ENCODE measurements at places on chromosomes 2 and 18.

- DNase-seq: peak; percentile 74
Measured at GRCh38 chr2:233422050-233422639, 67.9 kb downstream of the DGKD start.

DNA sequence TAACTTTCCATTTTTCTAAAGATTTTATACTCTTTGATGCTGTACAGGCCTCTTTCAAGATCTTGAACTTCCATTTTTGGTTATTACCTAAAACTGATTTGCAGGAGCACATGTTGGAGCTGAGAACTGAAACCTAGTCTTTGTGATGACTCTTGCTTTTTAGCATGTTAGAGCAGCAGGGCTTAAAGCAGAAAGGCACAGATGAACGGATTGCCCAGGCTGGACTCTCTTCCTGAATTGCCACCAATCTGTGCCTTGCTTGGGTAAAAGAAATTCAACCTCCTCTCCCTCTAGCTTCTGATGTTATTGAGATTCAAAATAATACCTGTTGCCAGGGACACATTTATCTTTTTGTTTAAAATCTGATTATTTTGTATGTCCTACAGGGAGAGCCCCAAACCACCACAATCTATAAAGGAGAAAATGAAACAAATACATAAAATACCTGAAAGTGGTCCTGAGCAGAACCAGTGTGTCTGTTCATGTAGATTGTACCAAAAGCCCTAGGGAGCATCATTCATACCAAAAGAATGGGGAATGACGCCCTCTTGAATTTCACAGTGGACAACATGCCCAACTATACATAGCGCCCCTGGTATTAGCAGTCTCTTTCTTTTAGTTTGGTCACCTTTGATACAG is 277.0 kb upstream of the MAP2 start:
- no peak for DNase-seq

DNA sequence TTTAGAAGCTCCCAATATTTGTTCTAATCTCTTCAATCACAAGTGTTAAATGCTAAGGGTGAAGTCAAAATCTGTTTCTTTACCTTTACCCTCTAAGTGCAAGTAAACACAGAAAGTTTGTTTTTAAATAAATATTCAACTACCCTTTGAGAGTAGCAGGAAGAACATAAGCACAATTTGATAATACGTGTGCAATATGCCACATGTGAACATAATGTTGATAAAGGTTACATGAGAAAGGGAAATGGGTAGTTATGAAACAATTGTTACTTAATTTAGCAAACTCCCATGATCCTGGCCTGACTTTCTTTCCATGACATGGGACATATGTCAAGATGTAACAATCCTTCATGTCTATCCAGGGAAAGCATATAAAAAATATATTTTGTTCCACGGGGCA is 7.1 kb downstream of the SPRED2 start:
- no peak for DNase-seq

DNA sequence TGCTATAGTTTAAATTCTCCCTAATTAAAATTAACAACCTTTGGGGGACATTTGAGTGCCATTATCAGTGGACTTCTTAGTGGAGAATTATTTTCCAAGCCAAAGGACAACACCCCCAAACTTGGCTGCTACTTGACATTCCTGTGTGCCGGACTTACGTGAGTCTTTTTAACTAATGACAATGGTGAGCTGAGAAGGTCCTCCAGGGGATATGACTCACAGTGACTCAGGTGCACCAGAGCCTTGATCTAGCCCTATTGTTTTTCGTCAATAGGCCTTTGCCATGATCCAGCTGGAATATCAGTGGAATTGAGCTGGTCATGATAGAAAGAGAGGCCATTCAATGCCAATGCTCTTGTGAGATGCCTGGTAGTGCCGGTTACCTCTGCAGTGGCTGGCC is 118.1 kb upstream of the CXCR4 start:
- DNase-seq: no peak

DNA sequence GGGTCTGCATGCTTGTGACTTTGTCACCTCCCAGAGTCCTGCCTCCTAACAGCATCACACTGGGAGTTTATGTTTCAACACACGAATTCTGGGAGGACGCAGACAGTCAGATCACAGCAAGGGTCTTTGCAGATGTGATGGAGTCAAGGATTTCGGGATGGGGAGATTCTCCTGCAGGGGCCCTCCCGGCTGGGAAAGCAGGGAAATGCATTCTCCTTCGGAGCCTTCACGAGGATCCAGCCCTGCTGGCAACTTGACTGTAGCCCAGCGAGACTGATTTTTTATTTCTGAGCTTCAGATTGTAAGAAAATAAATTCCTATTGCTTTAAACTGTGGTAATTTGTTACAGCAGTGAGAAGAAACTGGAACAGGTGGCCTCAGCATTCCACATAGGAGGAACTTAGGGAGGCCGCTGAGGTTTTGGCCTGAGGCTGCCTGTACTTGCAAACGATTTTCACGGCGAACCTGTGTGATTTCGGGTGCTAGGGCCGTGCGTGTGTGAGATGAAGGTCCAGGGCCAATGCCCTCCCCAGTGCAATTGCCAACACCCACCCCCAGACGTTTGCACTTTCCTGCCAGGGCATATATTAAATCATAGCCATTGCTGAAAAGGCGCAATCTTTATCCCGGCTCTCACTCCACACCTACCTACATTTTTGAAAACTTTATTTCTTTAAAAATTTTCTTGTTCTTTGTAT is 79.8 kb downstream of the ASB1 start:
- DNase-seq: no peak

GRCh38 chr2:69061525-69061924 is 48.5 kb downstream of the ANTXR1 start:
- DNase-seq: no peak

- peak; percentile 45 for DNase-seq
Measured at GRCh38 chr18:46481048-46481846, 175.8 kb downstream of the LOXHD1 start.

- DNase-seq: no peak
Measured at GRCh38 chr2:46098621-46099062, 198.6 kb upstream of the EPAS1 start.

DNA sequence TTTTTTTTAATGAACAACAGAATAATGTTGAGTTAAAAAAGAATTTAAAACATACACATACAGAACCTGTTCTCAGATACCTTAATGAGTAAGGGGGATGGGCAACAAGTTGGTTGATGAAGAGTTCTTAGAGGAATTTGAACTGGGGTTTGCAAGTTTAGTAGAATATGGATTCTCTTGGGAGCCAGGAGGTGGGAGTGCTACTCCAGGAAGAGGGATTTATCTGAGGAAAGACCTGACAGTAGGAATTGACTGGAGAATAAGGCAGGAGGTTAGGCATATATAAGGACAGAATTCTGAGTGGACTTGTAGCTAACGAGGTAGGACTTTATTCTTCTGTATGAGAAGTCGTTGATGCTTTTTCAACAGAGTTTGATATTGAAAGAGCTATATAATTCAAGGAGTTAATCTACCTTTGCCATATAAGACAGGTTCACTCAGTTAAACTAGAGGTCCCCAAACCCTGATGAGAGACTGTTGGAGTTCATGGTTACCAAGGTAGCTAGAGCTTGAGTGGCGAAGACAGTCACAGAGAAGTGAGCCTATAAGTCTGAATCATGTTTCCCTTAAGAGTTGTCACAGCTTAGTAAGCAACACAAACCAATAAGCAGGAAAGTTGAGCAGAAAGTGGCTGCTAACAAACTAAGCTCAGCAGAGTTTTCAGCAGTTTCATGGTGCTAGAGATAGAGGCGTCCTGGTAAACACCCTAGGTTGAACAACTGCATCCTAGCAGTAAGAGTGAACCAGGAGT is 88.2 kb downstream of the NCOA1 start:
- peak; percentile 6 for DNase-seq

DNA sequence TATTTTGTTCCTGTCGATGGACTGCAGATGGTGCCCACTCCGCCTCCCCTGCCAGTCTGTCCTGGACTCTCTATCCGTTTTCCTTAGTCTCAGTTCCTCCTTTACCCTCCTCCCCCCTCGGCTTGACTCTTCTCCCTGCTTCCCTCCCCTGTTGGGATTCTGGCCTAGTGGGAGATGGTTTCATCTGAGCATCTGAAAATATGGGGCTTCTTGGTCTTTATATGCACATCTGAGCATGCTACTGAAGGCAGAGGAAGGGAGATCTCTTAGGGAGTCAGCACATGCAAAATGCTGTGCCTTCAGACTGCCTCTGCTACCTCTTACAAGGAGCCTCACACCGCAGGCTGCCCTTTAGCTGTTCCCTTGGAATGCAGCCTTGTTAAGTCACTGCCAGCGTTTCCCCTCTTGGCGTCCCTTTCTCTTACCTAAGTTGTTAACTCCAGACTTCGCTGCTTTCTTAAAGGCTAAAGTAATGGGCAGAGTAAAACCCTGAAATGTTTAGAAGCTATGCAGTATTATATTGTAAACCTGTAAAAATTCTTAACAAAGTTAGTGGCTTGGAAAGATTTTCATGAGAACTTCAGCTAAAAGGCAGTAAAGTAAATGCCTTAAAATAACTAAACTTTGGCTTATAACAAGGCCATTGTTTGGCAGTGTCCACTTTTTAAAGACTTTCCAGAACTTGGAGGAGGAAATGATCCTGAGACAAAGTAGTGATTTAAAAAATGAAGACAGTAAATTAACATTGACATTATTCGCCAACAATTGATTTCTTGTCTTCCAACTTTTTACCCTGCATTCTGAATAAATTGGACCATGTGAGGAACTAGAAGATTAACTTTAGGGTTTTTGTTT is 49.8 kb downstream of the LDLRAD4 start:
- no peak for DNase-seq

- no peak for DNase-seq
Measured at GRCh38 chr2:223219872-223220657, 168.1 kb downstream of the KCNE4 start.

DNA sequence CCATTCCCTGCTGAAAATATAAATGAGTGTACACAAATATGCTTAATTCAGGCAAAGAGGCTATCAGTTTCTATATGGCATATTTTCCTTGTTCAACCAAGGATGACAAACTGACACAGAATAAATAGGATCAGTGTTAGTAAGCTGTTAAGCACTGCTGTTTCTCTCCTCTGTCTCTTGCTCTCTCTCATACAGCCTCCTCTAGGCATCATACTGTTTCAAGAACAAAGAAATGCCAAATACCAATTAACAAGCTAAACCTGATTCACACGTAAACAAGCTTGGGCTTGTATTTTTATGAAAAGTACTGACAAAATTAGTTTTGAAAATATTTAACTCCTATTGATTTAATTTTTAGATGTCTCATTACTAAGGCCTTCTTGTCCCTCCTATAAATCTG is 1027.2 kb upstream of the ACVR2A start:
- no peak for DNase-seq

GRCh38 chr2:195632856-195633572 is 24.0 kb upstream of the SLC39A10 start:
- no peak for DNase-seq

- no peak for DNase-seq
Measured at GRCh38 chr2:27527182-27527581, 30.5 kb downstream of the GCKR start.

DNA sequence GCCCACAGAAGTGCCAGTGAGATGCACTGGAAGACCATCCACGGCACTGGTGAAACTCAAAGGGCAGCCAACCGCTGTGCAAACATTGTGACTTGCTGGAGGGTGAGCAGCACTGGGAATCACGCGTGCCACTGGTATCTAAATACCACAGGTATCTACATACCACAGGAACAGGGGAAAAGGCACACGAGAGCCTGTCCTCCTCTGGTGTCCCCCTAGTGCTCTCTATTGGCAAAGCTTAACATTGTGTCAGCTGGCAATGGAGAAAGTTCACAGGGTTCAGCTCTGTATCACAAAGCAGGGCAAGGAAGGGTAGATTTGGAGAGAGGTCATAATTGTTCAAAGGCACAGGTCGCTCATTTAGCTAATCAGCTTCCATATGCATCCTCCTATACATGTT is 12.6 kb upstream of the SEC11C start:
- no peak for DNase-seq

DNA sequence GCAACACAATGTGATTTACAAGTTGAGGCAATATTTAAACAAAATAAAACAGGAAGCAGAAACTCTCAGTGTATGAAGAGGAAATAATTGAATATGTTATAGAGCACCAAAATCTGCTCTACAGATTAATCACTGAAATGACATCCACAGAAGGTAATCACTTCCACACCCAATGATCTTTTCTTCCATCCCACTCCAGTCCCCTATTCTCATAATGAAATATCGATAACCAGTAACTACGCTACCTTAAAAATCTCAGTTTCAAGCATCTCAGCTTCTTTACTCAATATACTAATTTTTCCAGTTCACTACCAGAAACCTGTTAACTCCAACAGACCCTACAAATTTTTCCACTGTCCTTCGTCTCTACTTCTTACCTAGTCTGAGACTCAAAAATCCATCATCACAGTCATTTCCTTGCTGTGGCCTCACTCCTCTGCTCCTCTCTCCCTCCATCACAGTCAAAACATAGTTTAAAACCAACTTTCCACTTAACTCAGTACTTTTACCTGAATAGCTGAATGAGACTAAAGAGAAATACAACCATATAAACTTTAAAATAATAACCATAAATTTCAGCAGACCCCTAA is 67.1 kb downstream of the MEMO1 start:
- DNase-seq: no peak

DNA sequence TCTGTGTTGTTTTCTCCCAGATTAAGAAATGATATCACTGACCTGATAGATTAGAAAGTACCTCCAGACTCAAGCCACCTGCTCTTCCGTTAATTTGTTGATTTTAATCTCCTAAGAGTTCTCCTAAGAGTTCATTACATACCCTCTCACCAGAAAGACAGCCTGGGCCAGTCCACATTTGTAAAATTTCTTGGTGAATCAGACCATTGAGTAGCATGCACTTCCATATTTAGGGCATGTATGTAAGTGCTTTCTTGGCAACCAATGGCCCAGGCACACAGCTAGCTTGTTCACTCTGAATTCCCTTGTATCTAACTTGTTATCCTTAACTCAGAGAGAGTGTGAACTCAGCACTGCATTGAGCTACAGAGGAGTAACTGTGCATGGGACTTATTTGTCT is 158.1 kb upstream of the ACAA2 start:
- no peak for DNase-seq

GRCh38 chr18:44700652-44701051 is 20.0 kb downstream of the SETBP1 start:
- peak; percentile 49 for DNase-seq

DNA sequence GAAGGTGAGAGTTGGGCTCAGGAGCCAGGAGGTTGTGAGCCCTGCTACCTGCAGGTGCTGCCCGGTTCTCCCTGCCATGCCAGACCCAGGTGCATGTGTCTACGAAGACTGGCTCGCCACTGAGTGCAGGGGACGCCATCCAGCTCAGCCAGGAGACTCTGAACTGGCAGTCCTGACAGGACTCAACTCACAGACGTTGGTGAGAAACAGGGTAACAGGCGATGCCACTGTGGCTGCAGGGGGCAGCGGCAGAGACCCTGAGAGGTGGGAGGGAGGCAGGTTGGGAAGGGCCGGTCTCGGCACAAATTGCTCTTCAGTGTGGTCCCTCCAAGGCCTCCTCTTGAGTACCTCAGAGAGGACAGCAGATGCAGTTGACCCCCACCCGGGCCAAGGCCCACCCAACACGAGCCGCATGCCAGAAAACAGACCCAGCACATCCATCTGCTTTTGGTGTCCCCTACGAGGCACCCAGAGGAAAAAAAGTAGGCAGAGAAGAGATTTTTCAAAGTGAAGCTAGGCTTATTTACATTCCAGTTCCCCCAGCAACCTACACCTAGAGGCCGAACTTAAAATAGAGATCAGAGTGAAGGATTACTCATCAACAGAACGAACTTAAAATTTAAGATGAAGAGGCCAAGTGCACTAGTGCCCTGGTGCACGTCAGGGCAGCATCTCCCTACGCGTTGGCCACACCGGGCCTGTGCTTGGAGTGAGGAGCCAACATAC is 184.8 kb downstream of the SEPTIN10 start:
- DNase-seq: no peak
